Stimulated activated naive CD4-positive, alpha-beta T cell treated with Interleukin-2 at 50 U/mL for 16 hours (primary cell): ENCODE measurements at places on chromosomes 11 and 22.
A peak's percentile ranks its signal among the peaks of the same experiment; 100 is the strongest.

- no peak for DNase-seq
These were observed 20.2 kb downstream of the LIF start for GRCh38 chr22:30226192-30226832.

- DNase-seq = peak; percentile 35
These were observed 2.1 kb upstream of the PTPRCAP start for GRCh38 chr11:67439321-67440228.

GRCh38 chr11:24531528-24531927, 34.7 kb downstream of the LUZP2 start:
- no peak for DNase-seq

GRCh38 chr11:92969293-92969633, 188 bp upstream of the MTNR1B start:
- DNase-seq = no peak

- no peak for DNase-seq
These were observed 14.4 kb downstream of the C22orf42 start for GRCh38 chr22:32144496-32145274.

DNA sequence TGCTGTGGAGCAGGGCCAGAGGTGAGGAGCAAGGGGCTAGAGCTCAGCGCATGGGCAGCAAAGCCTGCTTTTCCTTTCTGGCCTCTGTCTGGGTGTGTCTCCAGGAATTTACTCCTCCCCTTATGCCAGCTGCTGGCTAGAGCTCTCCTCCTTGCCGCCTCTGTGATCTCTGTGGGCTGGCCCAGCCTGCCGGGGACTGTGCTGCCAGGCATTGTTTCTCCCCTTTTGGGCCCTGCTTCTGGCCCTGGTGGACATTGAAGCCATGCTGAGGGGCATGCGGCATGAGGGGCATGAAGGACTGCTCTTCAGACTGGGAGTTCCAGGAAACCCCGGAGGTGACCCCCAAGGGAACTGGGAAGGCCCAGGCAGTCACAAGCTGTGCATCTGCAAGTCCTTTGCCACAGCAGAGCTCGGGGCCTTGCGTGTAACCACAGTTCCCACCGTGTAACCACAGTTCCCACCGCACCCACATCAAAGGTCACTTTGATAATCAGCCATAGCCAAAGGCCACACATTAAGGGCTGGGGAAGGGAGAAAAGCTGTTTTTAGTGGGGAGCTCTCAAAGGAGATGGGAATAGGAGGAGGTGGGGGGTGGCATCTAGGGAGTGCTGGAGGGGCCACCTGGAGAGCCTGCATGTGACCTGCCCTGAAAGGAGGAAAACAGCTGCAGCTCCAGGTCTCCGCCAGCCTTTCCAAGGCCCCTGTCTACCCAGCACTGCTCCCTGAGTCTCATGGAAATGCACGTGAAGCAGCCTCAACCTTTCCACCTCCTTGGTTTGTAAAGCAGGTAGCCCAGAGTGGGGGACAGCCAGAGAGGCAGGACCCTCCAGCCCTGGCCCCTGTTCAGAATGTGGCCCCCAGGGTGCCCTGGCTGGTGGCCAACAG, 62.3 kb downstream of the PPFIBP2 start:
- no peak for DNase-seq

DNA sequence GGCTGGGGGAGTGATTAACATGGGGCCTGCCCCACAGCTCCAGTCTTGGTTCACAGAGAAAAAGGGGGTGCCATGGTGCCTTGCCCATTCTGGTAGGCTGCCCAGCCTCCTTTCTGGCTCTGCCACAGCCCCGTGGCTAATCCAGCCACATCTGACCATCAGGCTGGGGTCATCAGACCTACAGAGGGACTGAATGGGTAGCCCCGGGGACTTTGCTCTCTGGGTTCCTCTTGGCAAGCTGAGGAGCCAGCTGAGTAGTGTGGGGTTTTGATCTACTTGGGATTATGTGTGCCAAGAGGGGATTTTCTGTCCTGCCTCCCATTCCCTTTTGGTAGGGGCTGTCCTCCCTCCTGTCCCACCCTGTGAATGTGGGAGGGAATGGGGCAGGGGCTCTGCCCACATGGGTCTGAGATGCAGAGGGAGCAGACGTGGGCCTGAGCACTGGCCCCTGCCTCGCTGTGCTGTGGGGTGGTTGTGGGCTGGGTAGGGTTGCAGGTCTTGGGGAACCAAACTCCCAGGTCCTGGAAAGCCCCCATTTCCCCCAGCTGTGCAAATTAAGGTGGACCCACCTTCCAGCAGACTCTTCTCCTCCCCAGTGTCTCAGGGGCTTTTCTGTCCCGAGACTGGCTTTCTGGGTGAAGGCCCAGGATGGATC, 32.0 kb downstream of the CD82 start:
- no peak for DNase-seq

DNA sequence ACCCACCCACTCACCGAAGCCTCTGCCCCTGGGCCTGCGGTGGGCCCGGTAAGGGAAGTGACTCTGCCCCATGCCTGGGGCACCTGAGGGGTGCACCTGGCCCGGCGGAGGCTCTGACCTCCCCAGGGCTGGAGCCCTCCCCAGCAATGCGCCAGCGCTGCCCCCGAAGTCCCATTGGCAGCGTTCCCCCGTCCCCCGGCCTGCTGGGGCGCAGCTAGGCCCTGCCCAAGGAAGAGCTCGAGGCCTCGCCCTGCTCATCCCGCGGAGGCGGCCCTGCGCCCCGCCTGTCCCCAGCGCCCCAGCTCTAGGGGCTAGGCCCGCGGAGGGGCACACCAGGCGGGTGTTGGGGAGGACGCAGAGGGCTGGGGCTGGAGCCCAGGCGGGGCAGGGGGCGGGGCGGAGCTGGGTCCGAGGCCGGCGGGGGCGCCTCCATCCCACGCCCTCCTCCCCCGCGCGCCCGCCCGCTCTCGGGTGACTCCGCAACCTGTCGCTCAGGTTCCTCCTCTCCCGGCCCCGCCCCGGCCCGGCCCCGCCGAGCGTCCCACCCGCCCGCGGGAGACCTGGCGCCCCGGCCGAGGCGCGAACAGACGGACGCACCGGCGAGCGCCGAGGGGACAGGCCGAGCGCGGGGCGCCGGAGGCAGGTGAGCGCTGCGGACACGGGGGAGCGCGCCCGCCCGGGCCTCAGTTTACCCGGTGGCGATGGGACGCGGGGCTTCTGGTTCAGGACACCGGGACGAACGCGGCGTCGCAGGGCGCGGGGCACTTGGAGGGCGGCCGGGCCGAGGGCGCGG, at the start of gene EPS8L2:
Gene EPS8L2, plus strand, starts transcription at position 586 of the 793 bp plus-strand sequence. CDS start 3,177 bp downstream, outside the sequence.
- no peak for DNase-seq

DNA sequence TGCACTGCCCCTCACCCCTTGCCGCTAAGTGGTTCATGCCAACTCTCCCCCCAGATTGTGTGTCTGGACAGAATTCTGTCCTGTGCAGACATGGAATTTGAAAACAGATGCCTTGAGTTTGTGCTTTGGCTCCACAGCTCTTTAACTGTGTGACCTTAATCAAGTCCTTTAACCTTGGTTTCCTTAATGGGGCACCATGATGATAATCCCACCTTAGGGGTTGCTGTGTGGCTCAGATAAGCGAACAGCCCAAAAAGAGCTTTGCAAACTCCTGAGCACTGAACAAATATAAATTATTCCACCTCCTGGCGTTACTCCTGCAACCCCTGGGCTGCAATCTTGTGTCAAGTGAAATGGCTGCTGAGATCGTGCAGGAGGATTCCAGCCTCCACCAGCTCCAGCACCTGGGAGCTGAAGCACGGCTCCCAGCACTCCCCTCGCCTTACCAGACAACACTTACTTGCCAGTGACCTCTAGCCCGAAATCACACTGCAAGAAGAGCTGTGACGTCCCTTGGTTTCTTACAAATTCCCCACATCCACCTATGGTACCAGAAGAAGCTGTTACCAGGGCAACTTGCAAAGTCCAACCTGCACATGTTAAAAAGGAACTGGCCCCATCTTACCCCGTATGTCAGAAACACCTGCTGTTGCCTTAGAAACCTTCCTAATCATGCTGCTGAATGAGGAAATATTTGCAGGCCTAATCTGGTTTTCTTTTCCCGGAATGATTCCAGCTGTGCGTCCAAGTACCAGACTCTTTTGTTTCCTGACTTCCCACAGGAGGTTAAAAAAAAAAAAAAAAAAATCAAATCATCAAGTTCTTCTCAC, 13.2 kb downstream of the VPS37C start:
- DNase-seq = no peak

DNA sequence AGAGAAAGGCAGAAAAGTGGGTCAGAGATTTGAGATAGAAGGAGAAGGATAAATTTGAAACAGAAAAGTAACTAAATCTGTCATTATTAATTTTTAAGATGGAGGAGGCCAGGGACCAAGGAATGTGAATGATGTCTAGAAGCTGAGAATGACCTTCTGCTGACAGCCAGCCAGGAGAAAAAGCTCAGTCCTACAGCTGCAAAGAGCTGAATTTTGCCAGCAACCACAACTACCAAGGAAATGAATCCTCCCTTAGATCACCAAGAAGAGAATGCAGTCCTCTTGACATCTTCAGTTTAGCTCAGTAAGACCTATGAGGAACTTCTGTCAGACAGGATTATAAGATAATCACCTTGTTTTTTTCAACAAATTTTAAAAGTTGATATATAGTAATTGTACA, 538.2 kb downstream of the LRRC4C start:
- no peak for DNase-seq

DNA sequence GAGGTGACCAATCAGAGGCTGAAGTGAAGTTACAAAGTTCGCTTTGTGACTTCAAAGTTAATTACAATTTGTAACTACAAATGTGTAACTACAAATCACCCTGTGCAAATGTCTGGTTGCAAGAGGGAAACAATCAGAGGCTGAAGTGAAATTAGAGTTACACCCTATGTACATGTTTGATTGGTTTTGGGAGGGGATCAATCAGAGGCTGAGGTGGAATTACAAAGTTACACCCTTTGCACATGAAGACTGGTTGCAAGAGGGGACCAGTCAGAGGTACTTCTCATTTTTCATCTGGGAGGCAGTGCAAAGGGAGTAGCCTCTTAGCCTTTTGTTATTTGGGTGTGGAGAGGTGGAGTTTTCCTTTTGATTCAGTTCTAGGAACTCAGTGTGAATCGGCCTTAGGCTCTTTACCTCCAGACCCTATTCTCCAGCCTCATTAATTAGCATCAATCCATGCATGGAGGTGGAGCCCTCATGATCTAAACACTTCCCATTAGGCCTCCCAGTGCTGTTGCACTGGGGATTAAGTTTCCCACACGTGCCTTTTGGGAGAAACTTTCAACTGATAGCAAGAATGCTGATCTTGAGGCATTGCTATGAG, 291.3 kb upstream of the MTNR1B start:
- DNase-seq = no peak

GRCh38 chr22:28702891-28703290, 23.3 kb upstream of the TTC28 start:
- DNase-seq = no peak

DNA sequence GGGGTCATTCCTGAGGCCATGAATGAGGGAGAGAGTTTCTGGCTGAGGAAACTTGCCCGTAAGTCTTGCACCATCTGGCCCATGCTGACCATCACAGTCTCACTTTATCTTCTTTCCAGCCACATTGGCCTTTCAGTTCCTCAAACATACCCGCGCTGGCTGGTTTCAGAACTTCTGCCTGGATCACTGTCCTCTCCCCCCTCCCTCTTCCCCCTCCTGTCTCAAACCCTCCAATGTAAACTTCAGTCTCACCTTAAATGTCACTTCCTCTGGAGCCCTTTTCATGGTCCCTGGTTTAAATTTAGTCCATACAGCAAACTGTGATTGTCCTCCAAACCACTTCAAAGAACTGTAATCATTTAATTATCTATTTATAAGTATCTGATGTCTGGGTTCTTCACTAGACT, 3.7 kb upstream of the TMEM109 start:
- no peak for DNase-seq

DNA sequence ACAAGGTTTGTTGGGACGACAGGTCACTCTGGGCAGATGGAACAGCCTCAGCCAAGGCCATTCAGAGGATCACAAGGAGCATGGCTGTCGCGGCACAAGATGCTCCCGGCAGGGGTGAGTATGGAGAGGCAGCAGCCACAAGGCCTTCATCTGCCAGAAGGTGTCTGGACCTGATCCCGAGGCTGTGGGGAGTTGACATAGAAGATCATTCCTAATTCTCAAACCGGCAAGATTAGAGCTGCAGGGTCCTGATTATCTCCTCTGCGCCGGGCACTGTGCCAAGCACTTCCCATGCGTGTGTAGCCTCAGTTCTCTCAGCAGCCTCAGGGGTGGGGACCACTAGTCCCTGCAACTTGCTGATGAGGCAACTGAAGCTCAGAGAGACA, 32.3 kb upstream of the RFPL3 start:
- no peak for DNase-seq

- DNase-seq = no peak
These were observed 42.9 kb upstream of the CRYBB3 start for GRCh38 chr22:25156736-25157135.

GRCh38 chr11:33262011-33262645, 4.9 kb downstream of the HIPK3 start:
- DNase-seq = no peak

DNA sequence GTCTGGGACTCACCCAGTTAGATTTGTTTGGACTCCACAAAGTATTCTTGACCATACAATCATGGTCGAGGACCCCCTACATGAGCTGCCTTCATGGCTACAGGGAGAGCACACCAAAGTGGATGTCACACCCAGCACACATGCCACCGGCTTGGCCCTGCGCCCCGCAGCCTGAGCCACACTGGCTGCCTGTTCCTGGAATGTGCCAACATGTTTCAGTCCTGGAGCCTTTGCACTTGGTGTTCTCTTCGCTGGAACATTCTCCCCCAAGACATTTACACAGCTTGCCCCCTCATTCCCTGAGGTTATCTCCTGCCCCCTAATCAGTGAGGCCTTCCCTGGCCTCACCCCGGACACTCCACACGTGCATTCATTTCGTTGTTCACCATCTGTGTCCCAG, 46.0 kb downstream of the PPARA start:
- no peak for DNase-seq

GRCh38 chr11:43548916-43549315, 131.6 kb upstream of the HSD17B12 start:
- DNase-seq = no peak

- DNase-seq = no peak
These were observed 20.3 kb downstream of the CCDC83 start for GRCh38 chr11:85875505-85875904.

GRCh38 chr11:117256573-117256972, 24.1 kb downstream of the RNF214 start:
- DNase-seq = no peak

DNA sequence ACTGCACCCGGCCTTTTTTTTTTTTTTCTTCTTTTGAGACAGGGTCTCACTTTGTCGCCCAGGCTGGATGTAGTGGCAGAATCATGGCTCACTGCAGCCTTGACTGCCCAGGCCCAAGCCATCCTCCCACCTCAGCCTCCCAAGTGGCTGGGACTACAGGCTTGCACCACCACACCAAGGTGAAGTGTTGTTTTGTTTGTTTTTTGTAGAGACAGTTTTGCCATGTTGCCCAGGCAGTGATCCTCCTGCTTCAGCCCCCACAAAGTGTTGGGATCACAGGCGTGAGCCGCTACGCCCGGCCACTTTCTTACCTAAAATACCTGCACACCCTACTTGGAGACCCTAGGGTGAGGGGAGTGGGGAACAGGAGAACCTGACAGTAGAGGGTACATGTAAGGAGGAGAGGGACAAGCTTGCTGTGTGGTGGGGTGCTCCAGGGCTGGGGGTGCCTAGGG, 4.5 kb upstream of the AIFM3 start:
- DNase-seq = no peak

- no peak for DNase-seq
These were observed 28.9 kb downstream of the CELSR1 start for GRCh38 chr22:46508491-46508999.
